Cerebellum (tissue), 4 donors: ENCODE measurements at places on chromosomes 12 and 14. TPM values are rescaled to one million over a fixed set of nuclear protein-coding genes. Genes with fewer than 3 reads are reported as not detected.

The ARHGEF25 gene
- total RNA-seq: 25.7 TPM

The ETFRF1 gene
- 31.8 TPM for total RNA-seq

The SLCO1C1 gene
- total RNA-seq: 13.6 TPM

The HOXC12 gene
- not detected for total RNA-seq

The ANHX gene
- total RNA-seq: not detected

The C12orf54 gene
- not detected for total RNA-seq

The OASL gene
- total RNA-seq: 0.18 TPM

The IL22 gene
- total RNA-seq: 0.82 TPM

The ZNF10 gene
- total RNA-seq: 29.8 TPM

The PUS1 gene
- total RNA-seq: 10.8 TPM

The GLT8D2 gene
- 9.2 TPM for total RNA-seq

The PLEKHD1 gene
- total RNA-seq: 1.3 TPM

The EML5 gene
- total RNA-seq: 31.1 TPM

The IRAK3 gene
- 12.6 TPM for total RNA-seq

The GRIN2B gene
- total RNA-seq: 44.9 TPM

The ASCL1 gene
- total RNA-seq: 14.0 TPM

The KCNH5 gene
- total RNA-seq: 7.1 TPM

The ANGEL1 gene
- 17.7 TPM for total RNA-seq

The AQP6 gene
- total RNA-seq: 0.27 TPM

The RERGL gene
- total RNA-seq: 0.91 TPM

The DEPDC4 gene
- 2.8 TPM for total RNA-seq
